ENCODE measurements at places on chromosomes 11 and 22.

DNA sequence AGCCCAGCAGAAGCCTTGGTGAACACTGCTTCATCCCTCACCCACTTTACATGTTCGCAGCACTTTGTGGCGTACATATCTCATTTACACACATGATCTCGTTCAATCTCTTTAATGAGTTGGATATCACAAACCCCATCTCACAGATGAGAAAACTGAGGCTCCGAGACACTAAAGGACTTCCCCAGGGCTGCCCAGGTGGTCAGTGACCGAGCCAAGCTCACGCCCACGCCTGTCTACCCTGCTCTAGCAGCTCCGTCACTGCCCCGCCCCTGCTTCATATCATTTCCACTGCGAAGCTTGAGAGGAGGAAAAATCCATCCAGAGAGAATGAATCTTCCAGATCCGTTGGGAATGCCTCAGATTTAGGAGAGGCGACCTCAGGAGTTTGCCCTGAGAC lies 11.8 kb upstream of the DSCAML1 start:
- DNase-seq = no peak

- DNase-seq = no peak
These were observed 6.9 kb upstream of the OR4C6 start for GRCh38 chr11:55655096-55655495.

- no peak for DNase-seq
These were observed 83.0 kb downstream of the AASDHPPT start for GRCh38 chr11:106160494-106160893.

- DNase-seq = no peak
These were observed 27.7 kb downstream of the MICAL2 start for GRCh38 chr11:12137938-12138731.

DNA sequence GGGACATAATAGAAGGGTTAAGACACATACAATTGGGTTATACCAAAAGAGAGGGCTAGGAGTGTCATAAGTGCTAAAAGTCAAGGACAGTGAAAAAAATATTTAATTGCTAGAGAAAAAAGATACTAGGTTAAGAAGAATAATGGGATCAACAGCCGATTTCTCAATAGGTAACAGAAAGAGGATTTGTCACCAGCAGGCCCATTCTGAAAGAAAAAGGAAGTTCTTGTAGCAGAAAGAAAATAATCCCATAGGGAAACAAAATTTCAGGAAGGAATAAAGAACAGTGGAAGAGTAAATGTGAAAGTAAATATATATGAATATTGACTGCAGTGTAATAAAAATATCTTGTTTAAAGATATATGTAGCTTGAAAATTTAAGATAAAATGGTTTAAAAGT lies 43.3 kb upstream of the ADORA2A start:
- no peak for DNase-seq

DNA sequence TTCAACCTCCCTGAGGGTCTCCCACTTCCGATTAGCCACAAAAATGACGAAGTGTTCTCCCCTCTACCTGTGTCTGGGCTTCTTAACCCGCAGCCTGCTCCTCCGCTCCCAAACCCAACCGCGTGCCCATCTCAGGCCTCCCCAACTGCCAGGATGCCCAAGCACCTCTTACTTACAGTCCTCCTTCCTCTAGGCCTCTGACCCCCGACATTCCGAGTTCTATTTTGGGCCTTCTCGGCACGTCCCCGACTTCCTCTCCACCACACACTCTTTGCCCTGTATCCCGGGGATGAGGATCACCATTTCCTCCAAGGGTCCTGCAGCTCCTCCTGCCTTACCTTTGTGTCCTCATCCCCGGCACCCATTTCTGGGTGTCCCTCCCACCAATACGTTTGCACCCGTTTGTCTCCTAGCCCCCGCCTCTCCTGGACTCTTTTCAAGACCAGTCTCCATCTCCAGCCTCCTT lies 388 bp upstream of the MUS81 start:
- peak; percentile 47 for DNase-seq

- DNase-seq = no peak
These were observed 98.2 kb downstream of the NAV2 start for GRCh38 chr11:19810852-19811251.

DNA sequence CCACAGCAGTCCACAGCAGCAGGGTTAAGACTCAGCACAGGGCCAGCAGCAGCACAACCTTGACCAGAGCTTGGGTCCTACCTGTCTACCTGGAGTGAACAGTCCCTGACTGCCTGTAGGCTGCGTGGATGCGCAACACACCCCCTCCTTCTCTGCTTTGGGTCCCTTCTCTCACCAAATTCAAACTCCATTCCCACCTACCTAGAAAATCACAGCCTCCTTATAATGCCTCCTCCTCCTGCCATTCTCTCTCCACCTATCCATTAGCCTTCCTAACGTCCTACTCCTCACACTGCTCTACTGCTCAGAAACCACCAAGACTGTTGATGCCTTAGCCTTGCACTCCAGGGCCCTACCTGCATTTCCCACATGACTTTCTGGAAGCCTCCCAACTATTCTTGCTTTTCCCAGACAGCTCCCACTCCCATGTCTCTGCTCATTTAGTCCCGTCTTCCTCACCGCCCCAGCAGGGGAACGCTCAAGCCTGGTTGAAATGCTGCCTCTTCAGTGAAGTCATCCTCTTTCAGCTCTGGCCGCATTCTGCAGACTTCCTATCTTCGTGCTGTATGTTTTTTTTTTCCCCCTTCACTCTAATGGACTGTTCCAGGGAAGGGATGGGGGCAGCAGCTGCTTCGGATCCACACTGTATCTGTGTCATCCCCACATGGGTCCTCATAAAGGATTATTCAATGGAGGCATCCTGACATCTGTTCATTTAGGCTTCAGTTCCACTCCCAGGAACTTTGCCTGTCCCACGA lies 3.3 kb downstream of the IL18BP start:
- DNase-seq = no peak

Data from COR-L47 (cell line).